Omental fat pad (tissue), 4 donors: ENCODE measurements at places on chromosomes 7 and 10.

DNA sequence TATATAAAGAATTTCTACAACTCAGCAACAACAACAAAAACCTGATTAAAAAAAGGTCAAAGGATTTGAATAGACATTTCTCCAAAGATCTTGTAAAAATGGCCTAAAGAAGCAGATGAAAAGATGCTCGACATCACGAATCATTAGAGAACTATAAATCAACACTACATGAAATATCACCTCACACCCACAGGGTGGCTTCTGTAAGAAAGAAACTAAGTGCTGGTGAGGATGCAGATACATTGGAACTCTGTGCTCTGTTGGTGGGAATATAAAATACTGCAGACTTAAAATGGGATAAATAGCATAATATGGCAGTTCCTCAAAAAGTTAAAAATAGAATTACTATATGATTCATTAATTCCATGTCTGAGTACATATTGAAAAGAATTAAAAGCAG, 38.3 kb upstream of the CDCA7L start:
- no peak for DNase-seq

- no peak for DNase-seq
Measured at GRCh38 chr7:121385056-121385799, 10.9 kb downstream of the FAM3C start.

- no peak for DNase-seq
Measured at GRCh38 chr10:79061441-79062315, 7.1 kb upstream of the ZMIZ1 start.

GRCh38 chr10:131947631-131948347, 33.9 kb downstream of the BNIP3 start:
- DNase-seq: no peak

- no peak for DNase-seq
Measured at GRCh38 chr7:69982197-69982596, 383.9 kb downstream of the AUTS2 start.

GRCh38 chr10:84348860-84349259, 20.5 kb downstream of the CCSER2 start:
- no peak for DNase-seq

DNA sequence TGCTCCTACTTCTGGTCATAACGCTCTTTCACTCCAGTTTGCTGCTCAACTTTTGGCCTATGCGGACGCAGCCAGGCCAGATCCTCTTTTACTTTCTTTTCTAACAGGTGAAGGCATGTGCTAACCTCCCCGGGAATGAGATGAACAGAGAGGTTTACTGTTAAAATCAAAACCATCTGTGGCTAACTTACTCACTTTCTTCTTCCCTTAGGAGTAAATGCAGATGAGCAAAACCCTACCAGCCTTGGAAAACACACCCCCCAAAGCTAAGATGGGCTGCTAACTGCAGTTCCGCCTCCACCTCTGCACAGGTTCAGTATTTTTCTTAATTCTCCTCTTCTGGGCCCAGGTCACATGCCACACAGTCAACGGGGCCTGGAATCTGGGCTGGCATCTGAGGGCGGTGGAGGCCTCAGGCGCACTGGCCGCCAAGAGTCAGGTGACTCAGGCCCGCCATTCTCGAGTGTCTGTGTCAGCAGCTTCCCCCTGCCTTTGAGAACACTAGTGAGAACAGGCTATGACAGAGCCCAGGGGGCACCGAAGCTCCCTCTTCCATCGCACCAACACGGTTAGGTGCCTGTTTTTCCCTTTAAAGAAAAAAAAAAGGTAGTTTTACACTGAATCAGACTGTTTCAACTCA, 11.1 kb downstream of the FAM53B start:
- DNase-seq: no peak

- DNase-seq: no peak
Measured at GRCh38 chr10:124114696-124115095, 21.3 kb upstream of the CHST15 start.

GRCh38 chr7:48052748-48053147, 17.4 kb downstream of the C7orf57 start:
- DNase-seq: no peak

- no peak for DNase-seq
Measured at GRCh38 chr7:6273380-6273837, 985 bp upstream of the CYTH3 start.

DNA sequence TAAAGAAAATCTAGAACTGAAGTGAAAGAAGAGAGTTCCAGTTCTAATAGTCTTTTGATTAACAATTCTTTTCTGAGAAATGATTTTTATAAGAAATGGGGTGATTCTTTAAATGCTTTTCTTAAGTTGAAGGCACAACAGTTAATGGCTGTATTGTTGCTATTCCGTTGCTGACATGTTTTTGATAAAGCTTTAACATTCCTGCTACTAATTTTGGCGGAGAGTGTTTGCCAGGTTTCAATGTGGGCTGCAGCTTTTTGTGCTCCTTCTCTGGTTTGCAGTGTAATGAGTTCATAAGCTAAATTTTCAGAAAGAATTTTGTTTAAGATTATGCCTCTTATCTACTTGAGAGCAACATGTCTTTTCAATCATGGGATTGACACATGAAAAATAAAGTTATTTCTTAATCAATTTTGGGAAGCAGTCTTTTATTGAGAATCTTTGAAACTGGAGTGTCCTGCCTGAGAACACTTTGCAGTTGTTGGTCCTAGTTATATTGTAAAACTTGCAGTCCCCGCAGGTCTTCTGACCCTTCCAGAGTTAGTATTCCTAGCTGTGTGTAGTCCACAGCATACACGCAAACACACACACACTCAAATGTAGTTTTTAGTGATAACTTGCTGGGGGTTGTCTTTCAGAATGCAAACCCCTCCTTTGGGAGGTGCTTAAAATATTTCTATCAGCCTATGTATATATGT, 56.7 kb downstream of the COL17A1 start:
- DNase-seq: no peak

GRCh38 chr10:80410578-80411145, 2.3 kb downstream of the PRXL2A start:
- no peak for DNase-seq

- no peak for DNase-seq
Measured at GRCh38 chr7:12475362-12476063, 71.8 kb upstream of the VWDE start.

DNA sequence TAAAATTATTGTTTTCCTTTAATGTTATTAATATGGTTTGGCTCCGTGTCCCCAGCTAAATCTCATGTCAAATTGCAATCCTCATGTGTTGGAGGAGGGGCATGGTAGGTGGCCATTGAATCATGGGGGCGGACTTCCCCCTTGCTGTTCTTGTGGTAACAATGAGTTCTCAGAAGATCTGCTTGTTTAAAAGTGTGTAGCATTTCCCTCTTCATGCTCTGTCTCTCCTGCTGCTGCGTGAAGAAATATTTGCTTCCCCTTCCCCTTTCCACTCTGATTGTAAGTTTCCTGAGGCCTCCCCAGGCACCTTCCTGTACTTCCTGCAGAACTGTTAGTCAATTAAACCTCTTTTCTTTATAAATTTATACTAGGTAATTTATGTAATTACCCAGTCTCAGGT, 27.5 kb downstream of the VIM start:
- DNase-seq: no peak

- no peak for DNase-seq
Measured at GRCh38 chr7:26538689-26539088, 247.0 kb downstream of the SNX10 start.
